ENCODE measurements at places on chromosomes 16 and 17.

GRCh38 chr16:3149630-3150345 lies 15.0 kb downstream of the ZNF213 start:
- peak; percentile 57 for DNase-seq

- no peak for DNase-seq
Observed at GRCh38 chr16:64452446-64452845, 669.4 kb downstream of the CDH11 start.

DNA sequence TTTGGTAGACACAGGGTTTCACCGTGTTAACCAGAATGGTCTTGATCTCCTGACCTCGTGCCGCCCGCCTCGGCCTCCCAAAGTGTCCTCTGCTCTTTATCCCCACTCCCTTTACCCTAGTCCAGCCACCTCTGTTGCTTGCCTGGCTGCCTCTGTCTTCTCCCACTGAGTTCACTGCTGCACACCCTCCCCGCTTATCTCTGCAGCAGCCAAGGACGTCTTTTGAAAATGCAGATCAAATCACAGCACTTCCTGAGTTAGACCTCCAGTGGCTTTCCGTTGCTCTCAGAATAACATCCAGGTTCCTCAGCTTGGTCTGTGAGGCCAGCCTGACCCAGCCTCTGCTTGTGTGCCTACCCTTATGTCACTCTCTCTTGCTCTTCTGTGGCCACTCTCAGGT lies 5.4 kb downstream of the METTL22 start:
- no peak for DNase-seq

DNA sequence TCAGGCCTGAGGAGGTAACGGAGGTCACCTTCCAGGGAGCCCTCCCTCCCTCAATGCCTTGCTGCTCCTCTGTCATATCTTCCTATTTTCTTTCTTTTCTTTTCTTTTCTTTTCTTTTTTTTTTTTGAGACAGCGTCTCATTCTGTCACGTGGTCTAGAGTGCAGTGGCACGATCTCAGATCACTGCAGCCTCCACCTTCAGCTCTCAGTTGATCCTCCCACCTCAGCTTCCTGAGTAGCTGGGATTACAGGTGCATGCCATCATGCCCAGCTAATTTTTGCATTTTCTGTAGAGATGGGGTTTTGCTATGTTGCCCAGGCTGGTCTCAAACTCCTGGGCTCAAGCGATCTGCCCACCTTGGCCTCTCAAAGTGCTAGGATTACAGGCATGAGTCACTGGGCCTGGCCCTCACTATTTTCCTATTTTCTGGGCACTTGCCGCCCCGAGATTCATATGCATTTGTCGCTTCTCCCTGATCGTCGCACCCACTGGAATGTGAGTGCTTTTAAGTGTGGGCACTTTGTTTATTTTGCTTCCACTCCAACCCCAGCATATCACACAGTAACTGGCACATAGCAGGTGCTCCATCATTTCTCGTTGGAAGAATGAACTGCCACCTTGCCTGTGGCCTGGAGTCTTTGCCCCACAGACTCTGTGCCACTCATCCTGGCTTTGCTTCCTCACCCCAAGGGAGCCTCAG lies 31.7 kb downstream of the CPNE2 start:
- no peak for DNase-seq

DNA sequence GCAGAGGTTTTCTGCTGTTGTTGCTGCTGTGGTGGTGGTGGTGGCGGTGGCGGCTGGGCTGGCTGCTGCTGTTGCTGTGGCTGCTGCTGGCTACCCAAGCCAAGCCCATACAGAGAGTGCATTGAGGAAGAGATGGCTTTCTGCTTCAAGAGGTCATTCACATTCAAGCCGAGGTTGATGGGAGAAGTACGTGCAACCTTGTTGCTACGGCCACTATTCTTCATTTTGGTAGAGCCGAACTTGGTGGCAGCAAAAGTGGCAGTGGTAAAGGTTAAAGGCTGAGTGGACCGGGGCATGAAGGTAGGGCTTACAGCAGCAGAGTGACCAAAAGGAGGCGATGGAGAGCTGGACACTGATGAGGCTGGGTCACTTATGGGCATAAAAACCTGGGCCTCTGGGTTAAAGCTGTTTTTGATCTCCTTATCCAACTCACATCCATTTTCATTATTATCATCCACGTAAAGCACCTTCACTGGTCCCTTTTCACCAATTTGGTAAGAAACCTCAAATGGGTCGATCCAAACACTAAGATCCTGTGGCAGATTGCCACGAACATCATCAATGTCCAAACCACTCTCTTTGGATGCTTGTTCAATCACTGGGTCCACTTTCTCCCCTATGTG lies 2.8 kb downstream of the TOB1 start:
- DNase-seq, result peak; percentile 57

DNA sequence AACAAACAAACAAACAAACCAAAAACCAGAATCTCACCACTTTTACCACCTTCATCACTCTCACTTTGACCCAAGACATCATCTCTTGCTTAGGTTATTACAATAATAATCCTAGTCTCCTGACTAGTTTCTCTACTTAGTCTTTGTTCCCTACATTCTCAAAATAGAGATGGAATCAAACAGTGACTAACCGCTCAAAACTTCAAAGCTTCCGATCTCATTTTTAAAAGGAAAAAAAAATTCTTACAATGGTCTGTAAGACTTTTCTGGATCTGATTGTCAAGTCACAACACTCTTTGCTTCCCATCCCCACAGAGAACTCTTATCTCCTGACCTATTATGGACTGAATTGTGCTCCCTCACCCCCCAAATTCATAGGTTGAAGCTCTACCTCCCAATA lies 60.9 kb downstream of the SPAG9 start:
- DNase-seq, result no peak

DNA sequence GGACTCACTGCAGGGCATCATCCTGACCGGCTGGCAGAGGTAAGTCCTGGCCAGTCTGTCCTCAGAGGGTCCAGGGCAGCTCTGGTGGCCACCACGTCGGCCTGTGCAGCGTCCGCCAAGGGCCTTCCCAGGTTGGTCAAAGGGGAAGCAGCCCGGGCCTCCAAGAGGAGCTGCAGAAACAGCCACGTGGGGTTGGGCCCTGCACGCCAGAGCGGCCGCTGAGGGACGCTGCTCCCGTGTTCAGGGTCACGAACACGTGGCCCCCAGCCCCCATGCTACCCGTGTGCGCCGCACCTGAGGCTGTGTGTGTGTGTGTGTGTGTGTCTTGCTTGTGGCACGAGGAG lies 13.3 kb downstream of the CYBC1 start:
- no peak for DNase-seq

DNA sequence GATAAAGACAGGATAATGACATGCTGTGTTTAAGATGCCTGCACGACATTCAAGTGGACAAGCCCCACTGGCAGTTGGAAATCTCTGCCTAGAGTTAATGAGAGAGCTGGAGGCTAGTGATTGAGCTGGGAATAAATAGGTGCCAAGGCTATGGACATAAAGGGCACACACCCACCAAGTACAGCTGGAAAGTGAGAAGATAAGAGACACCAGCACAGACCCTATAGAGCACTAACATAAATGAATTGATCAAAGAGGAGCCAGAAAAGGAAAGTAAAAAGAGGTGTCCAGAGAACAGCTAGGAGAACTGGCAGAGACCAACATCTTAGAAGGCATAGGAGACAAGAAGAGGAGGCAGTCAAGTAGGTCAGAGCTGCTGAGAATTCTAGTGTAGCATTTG lies 101.2 kb downstream of the YPEL2 start:
- DNase-seq, result no peak

DNA sequence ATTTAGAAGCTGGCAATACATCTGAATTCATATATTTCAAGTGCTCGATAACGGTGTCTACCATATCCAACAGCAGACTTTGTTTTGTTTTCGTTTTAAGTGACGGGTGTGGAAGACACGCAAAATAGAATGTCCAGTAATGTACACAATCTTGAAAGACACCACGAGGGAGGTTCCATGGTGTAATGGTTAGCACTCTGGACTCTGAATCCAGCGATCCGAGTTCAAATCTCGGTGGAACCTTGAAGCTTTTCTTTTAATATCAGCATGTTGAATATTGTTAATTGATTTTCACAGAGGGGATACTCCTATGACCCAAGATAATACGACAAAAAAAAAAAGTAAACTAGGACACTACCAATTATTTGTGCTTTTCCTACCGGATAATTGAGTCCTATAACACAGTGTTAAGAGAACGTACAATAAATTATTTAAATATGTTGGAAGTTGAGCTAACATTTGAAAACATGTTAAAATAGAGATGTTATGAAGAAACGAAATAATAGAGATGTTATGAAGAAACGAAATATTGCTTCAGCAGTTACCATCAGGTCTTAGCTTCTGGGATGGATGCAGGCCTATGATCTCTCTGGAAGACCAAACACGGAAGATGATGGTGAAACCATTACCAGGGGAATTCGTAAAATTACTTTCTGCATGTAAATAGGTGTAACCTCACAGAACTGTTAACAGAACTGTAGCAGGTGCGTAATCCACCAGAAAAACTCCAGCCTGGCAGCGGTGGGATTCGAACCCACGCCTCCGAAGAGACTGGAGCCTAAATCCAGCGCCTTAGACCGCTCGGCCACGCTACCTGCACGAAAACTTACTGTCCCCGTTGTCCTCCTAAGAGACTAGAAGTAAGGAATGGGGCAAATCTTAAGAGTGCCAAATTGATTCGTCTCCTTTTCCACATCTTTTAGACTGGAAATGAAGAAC lies 1.5 kb upstream of the ALOXE3 start:
- DNase-seq, result peak; percentile 94

GRCh38 chr17:43536236-43536992 lies 9.7 kb downstream of the ETV4 start:
- no peak for DNase-seq

GRCh38 chr16:78522327-78522726 lies 422.9 kb downstream of the WWOX start:
- no peak for DNase-seq

GRCh38 chr17:4038076-4038475 lies 73.8 kb upstream of the ATP2A3 start:
- no peak for DNase-seq

GRCh38 chr17:80475910-80476876 lies at the start of gene NPTX1:
Gene NPTX1 (minus strand): TSS chr17:80476607. CDS start chr17:80476446, 161 bp downstream.
- DNase-seq, result no peak

DNA sequence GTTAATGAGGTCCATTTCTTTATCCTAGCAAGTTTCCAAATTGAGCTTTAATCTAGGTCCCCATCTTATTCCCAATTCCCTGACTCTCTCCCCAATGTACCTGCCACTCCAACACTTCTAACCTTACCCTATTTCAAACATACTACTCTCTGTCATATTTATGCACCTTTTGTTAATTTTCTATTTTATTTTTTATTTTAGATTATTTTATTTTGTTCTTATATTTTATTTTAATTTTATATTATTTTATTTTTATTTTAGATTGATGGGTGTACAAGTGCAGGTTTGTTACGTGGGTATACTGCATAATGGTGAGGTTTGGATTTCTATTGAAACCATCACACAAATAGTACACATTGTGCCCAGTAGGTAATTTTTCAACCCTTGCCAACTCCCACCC lies 333.9 kb upstream of the ERCC4 start:
- DNase-seq, result no peak

GRCh38 chr17:2928294-2928890 lies 132.2 kb downstream of the RAP1GAP2 start:
- DNase-seq, result no peak

GRCh38 chr16:51658531-51658930 lies 507.5 kb upstream of the SALL1 start:
- no peak for DNase-seq

DNA sequence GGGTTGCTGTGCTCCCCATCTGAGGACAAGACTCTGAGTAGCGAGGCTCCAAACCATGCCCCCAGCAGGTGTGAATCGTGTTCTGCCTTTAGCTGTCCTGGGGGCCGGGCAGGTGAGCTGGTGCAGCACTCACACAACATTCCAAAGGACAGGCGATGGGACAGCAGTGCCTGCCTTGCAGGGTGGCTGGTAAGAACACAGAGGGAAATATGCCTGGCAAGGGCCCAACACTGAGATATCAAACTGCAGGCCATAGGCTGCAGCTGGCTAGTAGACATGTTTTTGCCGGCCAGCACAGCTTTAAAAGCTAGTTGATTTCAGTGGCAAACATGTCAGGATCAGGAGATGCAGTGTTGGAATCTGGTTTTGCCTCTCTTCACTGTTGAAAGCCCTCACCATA lies 23.6 kb downstream of the CLEC16A start:
- DNase-seq, result no peak

GRCh38 chr17:39867084-39867879 lies 720 bp upstream of the ZPBP2 start:
- DNase-seq, result peak; percentile 83

DNA sequence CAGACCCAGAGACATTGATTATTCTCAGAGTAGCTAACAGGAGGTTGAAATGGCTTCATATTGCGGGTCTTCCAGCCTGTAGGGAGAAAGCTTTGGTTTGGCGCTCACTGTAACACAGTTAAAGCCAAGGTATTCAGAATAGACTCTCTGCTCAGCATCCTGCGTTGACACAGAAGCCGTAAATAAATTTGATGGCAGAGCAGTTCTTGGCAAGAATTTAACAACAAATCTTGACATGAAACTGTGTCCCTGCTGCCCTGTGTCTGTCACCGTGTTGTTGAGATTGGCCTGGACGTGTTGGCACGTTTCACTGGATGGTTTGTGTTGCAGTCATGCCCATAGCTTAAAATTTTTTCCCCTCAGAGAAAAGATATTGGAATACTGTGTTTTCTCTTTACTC lies 359.6 kb downstream of the SNX29 start:
- no peak for DNase-seq

GRCh38 chr17:82205720-82206508 lies 6.7 kb downstream of the CCDC57 start:
- peak; percentile 86 for DNase-seq
